ENCODE measurements at places on chromosomes 13 and 19.

DNA sequence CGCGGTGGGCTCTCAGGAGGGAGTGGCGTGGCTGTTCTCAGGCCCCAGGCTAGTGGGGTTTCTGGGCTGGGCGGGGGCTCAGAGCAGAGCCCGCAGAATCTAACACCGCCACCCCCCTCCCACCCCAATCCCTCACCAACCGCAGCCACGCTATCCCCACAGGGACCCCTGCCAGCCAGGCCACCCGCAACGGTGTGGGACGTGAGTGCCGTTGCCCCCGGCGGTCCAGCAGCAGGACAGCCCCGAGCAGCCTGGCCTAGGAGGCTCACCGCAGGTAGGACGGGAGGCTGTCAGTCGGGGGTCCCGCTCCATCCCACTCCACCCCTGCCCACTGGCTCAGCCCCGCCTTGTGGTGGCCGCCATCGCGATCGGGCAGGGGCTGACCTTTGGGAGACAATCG, at the start of gene NTN5:
TSS of gene NTN5 (minus strand) at position 24 of the 400 bp plus-strand sequence. CDS start 2,031 bp downstream, outside the sequence.
- no peak for DNase-seq

GRCh38 chr19:51820831-51821446, 26.0 kb downstream of the FPR3 start:
- DNase-seq = no peak

DNA sequence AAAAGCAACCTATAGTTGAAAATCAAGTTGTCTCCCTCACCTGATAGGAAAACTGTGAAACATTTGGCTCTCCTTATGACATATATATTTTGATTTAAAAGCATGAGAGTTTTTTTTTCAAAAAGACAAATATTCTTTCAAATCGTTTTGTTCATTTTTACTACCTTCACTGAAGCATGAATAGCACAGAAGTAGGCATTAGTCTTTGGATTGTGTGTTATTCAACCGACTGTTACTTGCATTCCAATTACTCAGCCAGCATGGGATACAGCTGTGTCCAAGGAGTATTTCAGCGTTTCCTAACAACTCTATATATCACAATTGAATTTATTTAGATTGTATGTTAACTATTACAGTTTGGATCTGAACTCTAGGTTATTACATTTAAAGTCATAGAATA, 135.2 kb downstream of the PCDH9 start:
- no peak for DNase-seq

GRCh38 chr13:99390601-99391000, 83.4 kb upstream of the GPR183 start:
- no peak for DNase-seq

DNA sequence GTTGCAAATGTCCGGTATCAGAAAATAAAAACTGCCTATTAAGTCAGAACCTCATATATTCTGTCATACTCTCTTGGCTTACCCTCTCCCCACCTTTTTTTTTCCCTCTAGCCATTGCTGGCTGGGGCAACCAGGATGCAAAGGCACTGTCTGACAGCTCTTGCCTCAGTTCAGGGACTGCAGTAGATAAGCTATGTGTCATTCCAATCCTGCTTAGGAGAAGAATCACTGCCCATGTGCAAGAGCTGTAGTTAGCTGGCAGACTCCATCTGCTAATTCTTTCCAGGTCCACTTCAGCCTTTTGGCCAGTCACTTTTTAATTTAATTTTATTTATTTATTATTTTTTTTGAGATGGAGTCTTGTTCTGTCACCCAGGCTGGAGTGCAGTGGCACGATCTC, 895.6 kb upstream of the SLC10A2 start:
- no peak for DNase-seq

DNA sequence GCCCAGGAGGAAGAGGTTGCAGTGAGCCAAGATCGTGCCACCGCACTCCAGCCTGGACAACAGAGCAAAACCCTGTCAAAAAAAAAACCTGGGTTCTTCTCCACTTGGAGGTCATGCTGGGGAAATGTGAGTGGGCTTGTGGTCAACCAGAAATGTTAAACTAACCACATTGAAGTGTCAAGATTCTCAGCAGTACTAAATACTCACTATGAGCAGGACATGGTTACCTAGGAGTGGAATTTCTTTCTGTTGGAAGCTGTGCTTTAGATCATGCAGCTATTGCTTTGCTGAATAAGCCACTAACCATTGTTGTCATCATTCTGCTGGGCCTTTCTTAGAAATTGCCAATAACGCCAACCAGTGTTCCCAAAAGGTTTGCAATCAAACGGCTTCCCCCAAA, 253.3 kb upstream of the TSHZ3 start:
- no peak for DNase-seq

DNA sequence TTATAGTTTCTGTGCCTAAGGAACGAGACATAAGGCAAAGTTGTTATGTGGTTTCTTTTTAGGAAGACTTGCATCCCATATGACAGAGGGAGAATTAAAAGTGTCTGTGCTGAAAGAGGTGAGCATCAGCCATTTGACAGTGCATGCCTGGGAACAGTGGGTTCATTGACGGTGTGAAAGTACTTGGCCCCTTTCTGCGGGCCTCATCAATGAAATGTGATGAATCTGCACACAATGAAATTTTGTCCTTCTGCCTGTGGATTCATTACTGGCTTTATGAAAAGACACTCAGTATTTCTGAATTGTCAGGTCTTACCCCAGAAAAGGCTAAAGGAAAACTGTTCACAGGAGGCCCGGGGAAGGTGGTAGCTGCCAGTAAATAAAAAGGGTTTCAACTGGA, 295.8 kb downstream of the FOXO1 start:
- no peak for DNase-seq

DNA sequence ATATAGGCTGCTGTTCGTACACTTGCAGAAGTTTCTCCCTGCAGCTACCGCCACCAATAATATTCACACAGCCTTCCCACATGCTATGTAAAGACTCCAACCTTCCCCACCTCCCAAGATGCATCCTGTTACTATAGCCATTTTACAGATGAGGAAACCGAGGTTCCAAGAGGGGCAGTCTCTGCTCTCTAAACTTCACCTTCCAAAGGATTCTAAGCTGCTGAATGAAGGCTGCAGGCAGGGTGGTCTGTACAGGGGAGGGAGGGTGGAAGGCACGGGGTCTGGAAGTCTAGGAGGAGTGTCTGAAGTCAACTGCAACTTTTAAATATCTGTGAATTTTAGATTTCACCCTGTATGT, 1.9 kb upstream of the NFIC start:
- DNase-seq = no peak

DNA sequence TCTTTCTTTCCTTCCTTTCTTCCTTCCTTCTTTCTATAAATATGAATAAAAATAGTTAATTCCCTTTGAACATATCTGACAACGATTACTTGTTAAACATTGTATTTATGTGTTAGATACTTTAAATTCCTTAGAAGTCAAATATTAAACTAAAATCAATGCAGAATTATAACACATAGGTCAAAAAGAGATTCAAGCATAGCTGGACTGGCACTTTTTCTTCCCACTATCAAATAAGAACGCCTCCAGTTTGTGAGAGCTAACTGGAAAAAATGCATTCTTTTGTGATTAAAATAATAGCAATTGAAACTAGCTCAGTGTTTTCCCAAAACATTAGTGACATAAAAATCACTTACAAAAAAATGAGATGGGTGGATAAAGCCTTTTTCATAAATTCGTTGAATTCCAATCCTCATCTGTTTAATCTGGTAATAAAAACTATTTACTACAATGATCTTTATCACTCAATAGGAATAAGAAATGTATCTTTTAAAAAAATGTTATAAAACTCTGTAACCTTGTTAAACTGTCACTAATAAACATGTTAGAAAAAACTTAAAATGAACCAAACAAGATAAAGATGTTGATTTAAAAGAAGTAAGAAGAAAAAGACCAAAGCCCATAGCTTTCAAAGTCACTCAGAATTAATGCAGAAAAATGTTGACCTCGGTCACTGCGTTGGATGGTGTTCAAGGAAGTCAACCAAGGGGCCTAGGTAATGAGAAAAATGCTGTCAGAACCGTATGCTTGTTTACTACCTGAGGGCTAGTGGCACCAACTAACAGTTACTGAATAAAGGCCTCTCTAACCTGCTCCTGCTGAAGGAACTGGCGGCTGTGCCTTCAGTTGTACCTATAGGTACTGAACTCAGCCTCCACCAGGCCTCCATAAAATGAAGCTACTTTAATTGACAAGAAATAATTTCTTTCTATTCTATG, 1039.5 kb upstream of the SLC10A2 start:
- DNase-seq = no peak

- DNase-seq = no peak
Observed at GRCh38 chr19:40461669-40462221, 3.8 kb downstream of the BLVRB start.

GRCh38 chr13:91698767-91699166, 300.3 kb downstream of the GPC5 start:
- no peak for DNase-seq

DNA sequence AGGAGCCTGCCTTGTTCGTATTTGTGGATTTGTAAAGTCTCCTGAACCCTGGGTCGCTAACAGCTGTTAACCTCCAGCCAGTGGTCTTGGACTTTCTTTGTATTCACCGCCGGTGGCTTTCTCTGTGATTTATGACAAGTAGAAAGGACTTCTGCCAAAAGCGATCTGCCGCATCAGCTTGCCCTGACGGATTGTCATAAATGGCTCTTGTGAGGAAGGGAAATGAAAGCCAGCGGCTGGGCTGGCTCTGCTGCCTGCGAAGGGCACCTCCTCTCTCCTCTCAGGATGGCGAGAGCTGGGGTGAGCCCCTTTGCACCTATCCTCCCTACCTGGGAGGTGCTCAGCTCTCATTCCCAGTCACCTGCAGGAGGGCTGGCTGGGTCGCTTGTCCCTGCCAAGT, 25.6 kb downstream of the DHRS12 start:
- DNase-seq = no peak

DNA sequence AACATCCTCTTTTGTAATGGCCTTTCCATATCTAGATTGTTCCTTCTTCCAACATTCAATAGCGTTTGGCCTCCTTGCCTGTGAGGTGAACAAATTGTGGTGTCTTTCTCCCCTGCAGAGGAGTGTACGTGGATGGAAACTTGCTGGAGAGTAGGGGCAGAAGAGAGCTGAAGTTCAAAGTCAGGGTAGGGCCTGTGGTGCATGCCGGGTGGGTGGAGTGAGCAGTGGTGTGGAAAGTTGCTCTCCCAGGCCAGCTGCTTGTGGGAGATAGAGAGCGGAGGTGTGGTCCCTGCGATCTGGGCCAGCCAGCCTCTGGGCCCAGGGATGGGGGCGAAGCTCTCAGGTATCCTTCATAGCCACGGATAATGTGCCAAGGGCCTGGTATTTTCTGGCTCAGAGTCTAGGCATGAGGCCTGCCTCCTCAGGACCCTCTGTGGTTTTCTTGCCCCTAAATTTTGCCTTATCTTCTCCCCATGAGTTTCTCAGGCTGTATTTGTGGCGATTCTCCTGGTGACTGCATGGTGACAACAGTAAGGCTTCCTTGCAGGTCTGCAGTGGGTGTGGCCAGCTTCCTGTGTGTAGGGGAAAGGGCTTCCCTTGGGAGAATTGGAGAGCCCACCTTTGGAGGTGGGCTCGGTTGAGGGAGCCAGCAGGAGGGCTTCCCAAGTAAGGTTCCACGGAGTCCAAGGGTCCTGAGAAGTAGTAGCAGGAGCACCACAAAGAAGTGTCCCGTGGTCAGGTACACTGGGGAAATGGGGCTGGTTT, 6.7 kb downstream of the RGCC start:
- peak; percentile 50 for DNase-seq

- DNase-seq = no peak
Observed at GRCh38 chr19:4711211-4711610, 12.4 kb downstream of the DPP9 start.

GRCh38 chr13:101289764-101290163, 126.5 kb downstream of the NALCN start:
- DNase-seq = no peak

DNA sequence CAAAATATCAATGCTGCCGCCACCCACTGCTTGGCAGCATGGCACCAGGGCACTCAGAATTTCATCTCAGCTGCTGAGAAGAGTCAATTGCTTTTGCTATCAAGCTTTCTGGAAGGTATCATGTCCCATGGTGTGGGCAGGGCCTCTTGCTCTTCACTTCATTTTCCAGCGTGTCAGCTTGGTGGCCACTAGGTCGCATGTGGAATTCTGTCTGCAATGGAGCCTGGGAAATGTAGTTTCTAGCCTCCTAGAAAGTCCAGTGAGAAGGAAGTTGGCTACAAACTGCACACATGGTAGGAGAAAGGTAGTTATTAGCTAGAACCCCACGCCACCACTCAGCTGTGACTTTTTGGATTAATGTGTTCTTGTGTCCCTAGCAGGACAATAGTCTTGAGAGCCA, 105.3 kb downstream of the MYO16 start:
- no peak for DNase-seq
